Mesothelial cell of epicardium (in vitro differentiated cells): ENCODE measurements at places on chromosomes 6 and 20.

- H3K4me3 ChIP-seq, result no peak overlapping the region
- H3K4me1 ChIP-seq, result peaks cover 15% of the 10 kb centered on the region
- H3K36me3 ChIP-seq, result no peaks in the 10 kb centered on the region
- no peak overlapping the region for H3K27ac ChIP-seq
- H3K27me3 ChIP-seq, result no peaks in the 10 kb centered on the region
- DNase-seq, result no peak
These were observed 196.3 kb upstream of the BTBD3 start for GRCh38 chr20:11721411-11721810.

- peaks cover 10% of the 10 kb centered on the region for H3K4me1 ChIP-seq
- no peak for DNase-seq
- no peak overlapping the region for H3K4me3 ChIP-seq
- H3K27ac ChIP-seq, result no peak overlapping the region
These were observed 174.8 kb upstream of the HEY2 start for GRCh38 chr6:125574604-125575003.

- peaks cover 51% of the 10 kb centered on the region for H3K4me1 ChIP-seq
- DNase-seq, result no peak
- no peak overlapping the region for H3K27ac ChIP-seq
- no peaks in the 10 kb centered on the region for H3K27me3 ChIP-seq
These were observed 7.1 kb downstream of the PANK2 start for GRCh38 chr20:3896302-3896701.

GRCh38 chr20:58659841-58660240 is 8.8 kb downstream of the STX16 start:
- H3K27me3 ChIP-seq, result no peaks in the 10 kb centered on the region
- H3K27ac ChIP-seq, result peak overlapping the region; percentile 18
- no peak overlapping the region for H3K4me3 ChIP-seq
- DNase-seq, result no peak
- peaks cover 51% of the 10 kb centered on the region for H3K4me1 ChIP-seq
- peaks cover 5% of the 10 kb centered on the region for H3K36me3 ChIP-seq

GRCh38 chr6:131937703-131938631 is 13.2 kb downstream of the CCN2 start:
- no peaks in the 10 kb centered on the region for H3K36me3 ChIP-seq
- peak overlapping the region; percentile 71 for H3K27ac ChIP-seq
- no peak overlapping the region for H3K4me3 ChIP-seq

GRCh38 chr6:2209226-2209809 is 36.1 kb downstream of the GMDS start:
- H3K27ac ChIP-seq, result no peak overlapping the region
- no peak overlapping the region for H3K4me3 ChIP-seq
- H3K27me3 ChIP-seq, result peaks cover 7% of the 10 kb centered on the region
- H3K36me3 ChIP-seq, result peaks cover 10% of the 10 kb centered on the region

GRCh38 chr6:45951321-45952167 is 64.1 kb downstream of the CLIC5 start:
- H3K36me3 ChIP-seq, result no peaks in the 10 kb centered on the region
- H3K4me3 ChIP-seq, result no peak overlapping the region
- peak overlapping the region; percentile 95 for H3K27ac ChIP-seq
- DNase-seq, result no peak

GRCh38 chr20:45617591-45617990 is 11.9 kb upstream of the WFDC10A start:
- H3K36me3 ChIP-seq, result no peaks in the 10 kb centered on the region
- no peak for DNase-seq
- no peak overlapping the region for H3K4me3 ChIP-seq
- no peak overlapping the region for H3K27ac ChIP-seq

DNA sequence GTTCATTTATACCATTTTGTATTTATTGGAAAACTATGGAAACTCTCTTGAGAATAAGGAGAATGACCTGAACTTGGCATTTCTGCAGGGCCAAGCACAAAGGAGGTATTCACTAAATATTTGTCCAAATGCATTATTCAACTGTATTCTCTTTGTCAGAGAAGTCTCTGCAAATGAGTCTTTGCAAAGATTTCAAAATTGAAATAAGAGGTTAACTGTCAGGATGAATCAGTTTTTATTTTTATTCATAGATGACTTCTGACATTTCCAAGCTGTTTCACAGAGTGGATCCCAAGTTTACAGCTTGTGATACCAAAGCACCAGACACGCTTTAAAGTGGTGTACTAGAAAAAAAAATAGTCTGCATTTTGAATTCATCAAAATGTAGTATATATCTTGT is 131.6 kb downstream of the UTRN start:
- H3K27me3 ChIP-seq, result no peaks in the 10 kb centered on the region
- H3K27ac ChIP-seq, result no peak overlapping the region
- DNase-seq, result no peak

DNA sequence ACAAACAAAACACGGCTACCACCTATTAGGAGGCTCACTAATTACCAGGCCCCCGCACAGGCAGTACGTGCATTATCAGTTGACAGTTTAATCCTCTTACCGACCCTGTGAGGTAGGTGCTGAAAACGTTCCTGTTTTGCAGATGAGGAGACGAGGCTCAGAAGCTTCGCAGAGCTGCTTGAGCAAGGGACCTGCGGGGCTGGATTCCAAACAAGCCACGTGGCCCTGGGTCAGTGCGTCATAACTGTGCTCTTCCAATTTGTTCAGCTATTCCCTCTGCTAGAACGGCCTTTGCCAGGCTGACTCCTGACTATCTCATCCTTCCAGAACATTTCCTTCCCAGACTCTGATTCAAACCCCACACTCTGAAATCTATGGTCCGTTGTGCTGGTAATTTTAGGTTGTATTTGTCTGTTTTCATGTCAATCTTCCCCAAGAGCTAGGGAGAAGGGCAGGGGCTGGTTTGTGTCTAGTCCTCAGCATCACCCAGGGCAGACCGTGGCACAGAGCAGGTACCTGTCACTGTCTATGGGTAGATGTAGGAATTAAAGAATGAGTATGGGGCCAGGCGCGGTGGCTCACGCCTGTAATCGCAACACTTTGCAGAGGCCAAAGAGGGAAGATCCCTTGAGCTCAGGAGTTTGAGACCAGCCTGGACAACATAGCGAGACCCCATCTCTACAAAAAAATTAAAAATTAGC is 28.8 kb upstream of the TLDC2 start:
- H3K36me3 ChIP-seq, result peaks cover 12% of the 10 kb centered on the region
- peak overlapping the region; percentile 13 for H3K27ac ChIP-seq
- no peak for DNase-seq
- H3K4me3 ChIP-seq, result no peak overlapping the region
- peaks cover 5% of the 10 kb centered on the region for H3K4me1 ChIP-seq

- no peak overlapping the region for H3K27ac ChIP-seq
- H3K4me1 ChIP-seq, result no peaks in the 10 kb centered on the region
- no peaks in the 10 kb centered on the region for H3K36me3 ChIP-seq
- peaks cover 58% of the 10 kb centered on the region for H3K27me3 ChIP-seq
These were observed 68.3 kb downstream of the NPEPL1 start for GRCh38 chr20:58760856-58761255.

DNA sequence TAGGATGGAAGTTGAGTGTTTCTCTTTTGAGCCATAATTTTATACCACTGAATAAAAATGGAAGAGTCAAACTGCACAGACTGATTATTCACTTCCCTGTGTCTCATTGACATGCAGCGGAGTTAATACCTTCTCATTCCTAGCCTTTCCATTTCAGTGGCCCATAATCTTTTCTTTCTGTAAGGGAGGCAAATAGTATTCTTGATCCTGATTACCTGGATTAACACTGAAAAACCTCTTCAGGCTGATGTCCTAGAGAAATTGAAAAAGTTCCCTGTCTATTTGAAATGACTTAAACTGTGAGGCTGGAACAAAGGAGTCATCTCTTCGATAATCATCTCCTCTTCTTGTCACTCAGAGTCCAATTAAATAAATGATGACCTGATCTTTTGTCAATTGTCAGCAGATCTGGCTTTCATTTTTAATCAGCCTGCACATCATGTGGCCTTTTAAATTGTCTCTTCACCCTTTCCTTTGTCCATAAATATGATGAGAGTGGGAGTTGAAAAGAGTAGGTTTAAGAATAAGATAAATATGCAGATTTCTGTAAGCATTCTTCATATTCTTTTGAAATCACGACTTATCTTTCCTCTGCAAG is 713.0 kb downstream of the EPM2A start:
- H3K27me3 ChIP-seq, result no peaks in the 10 kb centered on the region
- H3K36me3 ChIP-seq, result no peaks in the 10 kb centered on the region
- no peak overlapping the region for H3K27ac ChIP-seq
- H3K4me1 ChIP-seq, result peaks cover 13% of the 10 kb centered on the region

DNA sequence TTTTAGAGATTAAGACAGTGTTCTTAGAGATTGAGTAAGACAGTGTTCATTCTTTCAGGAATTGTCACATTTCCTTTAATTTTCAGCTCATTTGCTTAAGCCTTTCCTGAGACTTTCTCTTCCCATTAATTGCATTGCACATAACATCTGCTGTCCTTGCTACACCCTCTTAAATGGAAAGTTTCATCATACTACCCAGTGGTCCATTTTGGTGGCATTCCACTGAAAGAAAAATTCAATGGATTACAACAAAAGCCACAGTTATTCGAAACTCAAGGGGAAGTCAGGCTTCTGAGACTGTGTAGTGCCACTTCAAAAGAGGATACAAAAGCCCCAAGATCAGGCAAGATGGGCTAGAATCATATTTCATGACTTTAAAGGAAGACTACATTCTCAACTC is 64.0 kb downstream of the RSPO3 start:
- no peaks in the 10 kb centered on the region for H3K27me3 ChIP-seq
- no peak overlapping the region for H3K27ac ChIP-seq
- H3K4me1 ChIP-seq, result peaks cover 4% of the 10 kb centered on the region
- H3K36me3 ChIP-seq, result no peaks in the 10 kb centered on the region
- DNase-seq, result no peak

- peaks cover 16% of the 10 kb centered on the region for H3K4me1 ChIP-seq
- H3K27ac ChIP-seq, result peak overlapping the region; percentile 57
- no peak for DNase-seq
- no peak overlapping the region for H3K4me3 ChIP-seq
These were observed 20.1 kb downstream of the SMLR1 start for GRCh38 chr6:130847001-130847910.

DNA sequence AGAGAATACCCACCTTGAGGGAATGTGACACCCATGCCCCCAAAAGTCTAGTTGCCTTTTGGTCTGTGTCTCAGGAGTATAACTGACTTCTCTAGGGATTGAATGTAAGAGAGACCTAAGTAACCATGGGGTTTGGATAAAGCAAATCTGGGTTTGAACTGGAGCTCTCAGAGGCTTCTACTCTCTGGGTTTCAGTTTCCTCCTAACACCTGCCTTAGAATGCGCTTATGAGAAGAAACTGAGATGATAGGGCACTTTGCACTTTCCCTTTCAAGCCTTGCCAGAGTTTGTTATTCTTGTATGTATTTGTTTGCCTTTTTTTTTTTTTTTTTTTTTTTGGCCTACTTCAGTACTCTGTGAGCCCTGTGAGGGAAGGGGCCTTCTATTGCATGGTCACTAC is 19.4 kb downstream of the SDHAF4 start:
- H3K27me3 ChIP-seq, result no peaks in the 10 kb centered on the region
- no peak for DNase-seq
- H3K36me3 ChIP-seq, result peaks cover 43% of the 10 kb centered on the region
